GM12864 (cell line): ENCODE measurements at places on chromosomes 6 and 20.

GRCh38 chr6:108591040-108591816, 30.5 kb downstream of the FOXO3 start:
- no peak for DNase-seq

- DNase-seq = no peak
These were observed 98.3 kb downstream of the MACROD2 start for GRCh38 chr20:14093652-14094051.

DNA sequence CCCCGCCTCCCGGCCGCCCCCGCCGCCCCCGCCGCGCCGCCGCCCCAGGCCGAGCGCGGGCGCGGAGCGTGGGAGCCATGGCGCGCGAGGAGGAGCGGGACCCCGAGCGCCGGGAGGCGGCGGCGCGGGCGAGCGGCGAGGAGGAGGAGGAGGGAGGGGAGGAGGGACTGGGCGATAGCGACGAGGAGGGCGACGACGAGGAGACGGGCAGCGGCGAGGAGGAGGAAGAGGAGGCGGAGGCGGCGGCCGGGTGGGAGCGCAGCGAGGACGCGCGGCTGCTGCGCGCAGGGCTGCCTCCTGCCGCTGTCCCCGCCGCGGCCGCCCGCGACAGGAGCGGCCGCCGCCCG, at the start of gene SLC24A3:
TSS of gene SLC24A3 (plus strand) at position 174 of the 347 bp plus-strand sequence.
- no peak for DNase-seq

DNA sequence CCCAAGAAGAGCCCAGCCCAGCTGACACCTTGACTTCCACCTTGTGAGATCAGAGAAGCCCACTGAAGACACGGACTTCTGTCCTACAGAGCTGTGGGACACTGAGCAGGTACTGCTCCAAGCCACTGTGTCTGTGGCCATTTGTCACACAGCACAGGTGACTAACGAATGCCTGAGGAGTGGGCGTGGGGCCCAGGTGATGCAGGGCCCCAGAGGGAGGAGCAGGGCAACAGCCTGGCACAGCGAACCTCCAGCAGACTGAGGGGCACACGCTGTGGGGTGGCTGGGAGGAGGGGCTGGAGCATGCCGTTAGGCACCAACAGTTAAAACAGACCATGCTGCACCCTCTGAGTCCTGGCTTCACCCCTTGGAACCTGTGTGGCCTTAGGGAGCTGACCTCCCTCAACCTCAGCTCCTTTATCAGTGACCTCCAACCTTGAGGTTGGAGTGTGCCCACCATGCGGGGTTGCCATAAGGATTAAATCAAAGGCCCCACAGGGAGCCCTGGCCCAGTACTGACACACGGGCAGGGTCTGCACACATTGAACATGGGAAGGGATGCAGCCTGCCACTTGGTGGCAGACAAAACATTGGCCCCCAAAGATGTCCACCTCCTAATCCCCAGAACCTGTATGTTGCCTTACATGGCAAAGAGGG, 119.9 kb upstream of the CST7 start:
- DNase-seq = no peak

DNA sequence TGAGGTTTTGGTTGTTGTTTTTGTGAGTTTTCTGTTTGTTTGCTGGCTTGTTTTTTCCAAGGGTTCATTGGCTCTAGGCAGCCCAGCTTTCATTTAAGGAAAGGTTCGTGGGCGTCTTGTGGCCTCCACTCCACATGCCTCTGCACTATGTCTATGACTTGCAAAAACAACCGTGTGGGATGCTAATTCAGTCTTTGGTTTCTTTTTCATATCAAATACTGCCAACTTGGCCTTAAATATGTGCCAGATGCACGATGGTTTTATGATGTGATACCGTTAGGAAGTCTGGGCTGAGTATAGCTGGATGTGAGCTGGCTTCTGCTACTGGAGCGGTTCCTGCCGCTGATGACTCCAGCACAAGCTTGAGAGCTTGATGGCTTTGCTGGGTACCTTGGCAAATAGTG, 96.3 kb downstream of the BMP2 start:
- no peak for DNase-seq
